NCI-H82 (cell line): ENCODE measurements at places on chromosomes 5 and 9.
A peak's percentile ranks its signal among the peaks of the same experiment; 100 is the strongest.

GRCh38 chr5:135386886-135387628 is 12.0 kb downstream of the MACROH2A1 start:
- no peak for DNase-seq

GRCh38 chr9:136916330-136917184 is 28.0 kb downstream of the FBXW5 start:
- no peak for DNase-seq

GRCh38 chr9:137470785-137471184 is 11.7 kb upstream of the NSMF start:
- DNase-seq: no peak

DNA sequence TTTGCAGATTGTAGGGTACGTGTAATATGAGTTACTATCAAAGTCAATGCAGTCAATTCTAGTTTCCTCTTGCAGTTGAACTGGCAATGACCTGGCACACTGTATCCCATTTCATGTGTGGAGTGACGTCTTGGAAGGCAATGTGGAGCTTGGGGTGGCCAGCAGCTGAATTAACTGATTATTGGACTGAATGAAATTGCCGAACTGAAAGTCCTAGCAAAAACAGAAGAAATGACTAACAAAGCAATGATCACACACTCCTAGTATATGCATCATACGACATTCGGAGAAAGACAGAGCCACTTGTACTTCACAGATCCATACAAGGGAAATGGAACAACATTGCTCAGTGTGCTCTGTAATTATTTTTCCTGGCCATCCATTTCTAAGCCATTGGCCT is 259.1 kb upstream of the DAPK1 start:
- DNase-seq: no peak

DNA sequence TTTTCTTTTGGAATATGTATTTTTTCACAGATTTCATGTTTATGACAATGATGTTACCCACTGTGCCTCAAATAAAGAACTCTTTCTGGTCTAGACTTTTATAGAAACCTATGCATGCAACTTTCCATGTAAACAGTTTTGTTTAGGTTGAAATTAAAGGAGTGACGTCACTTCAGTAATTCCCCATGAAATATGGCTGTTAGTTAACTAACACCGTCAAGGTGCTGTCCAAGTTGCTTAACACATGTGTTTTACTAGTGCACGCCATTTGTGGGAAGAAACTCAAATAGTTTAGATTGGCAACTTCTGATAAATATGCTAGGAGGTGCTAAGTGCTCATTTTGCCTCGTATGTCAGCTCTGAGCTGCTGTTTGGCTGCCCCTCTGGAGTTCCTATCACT is 102.2 kb downstream of the FBN2 start:
- no peak for DNase-seq

DNA sequence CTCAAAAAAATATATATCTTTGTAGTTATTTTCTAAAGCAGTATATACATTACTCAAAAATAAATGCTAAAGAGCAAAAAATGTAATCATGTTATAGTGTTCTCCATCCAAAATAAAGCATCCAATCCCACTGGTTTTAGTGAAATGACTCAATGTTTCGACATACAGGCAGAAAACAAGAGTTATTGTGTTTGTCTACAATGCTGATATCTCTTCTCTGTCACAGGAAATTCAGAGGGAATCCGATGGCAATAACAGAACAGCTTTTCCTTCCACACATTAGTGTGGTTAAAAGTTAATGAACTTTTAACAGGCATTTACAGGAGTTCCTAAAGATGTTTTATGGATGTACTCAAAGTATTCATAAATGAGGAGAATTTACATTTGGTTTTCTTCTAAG is 12.0 kb downstream of the TTC33 start:
- no peak for DNase-seq

DNA sequence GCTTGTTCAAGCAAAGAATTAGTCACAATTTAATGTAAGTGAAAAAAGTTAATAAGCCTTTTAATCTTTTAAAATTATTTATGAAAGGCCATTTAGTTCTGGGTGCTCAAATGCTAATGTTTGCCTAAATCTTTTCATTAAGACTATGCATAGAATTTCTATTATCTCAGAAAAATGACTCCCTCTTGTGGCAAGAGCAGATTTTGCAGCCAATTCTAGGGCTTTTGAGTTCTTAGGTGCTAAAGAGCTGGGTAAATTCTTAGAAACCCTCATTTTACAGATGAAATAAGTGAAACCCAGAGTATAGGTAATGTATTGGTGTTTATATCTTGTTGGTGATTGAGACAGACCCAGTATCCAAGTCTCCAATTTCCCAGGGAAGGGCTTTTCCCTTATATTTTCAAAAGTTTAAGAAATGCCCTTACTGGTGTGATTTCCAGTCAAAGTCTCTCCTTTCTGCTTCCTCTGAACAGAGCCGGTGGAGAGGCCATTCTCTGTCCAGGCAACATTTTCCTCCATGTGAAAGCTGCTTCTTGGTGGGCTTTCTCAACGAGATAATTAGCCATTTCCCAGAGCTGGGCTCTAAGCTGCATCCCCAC is 24.1 kb upstream of the PCSK5 start:
- DNase-seq: peak; percentile 75

GRCh38 chr5:11596185-11596584 is 308.1 kb downstream of the CTNND2 start:
- DNase-seq: no peak

GRCh38 chr5:87015901-87016300 is 251.8 kb upstream of the RASA1 start:
- no peak for DNase-seq

DNA sequence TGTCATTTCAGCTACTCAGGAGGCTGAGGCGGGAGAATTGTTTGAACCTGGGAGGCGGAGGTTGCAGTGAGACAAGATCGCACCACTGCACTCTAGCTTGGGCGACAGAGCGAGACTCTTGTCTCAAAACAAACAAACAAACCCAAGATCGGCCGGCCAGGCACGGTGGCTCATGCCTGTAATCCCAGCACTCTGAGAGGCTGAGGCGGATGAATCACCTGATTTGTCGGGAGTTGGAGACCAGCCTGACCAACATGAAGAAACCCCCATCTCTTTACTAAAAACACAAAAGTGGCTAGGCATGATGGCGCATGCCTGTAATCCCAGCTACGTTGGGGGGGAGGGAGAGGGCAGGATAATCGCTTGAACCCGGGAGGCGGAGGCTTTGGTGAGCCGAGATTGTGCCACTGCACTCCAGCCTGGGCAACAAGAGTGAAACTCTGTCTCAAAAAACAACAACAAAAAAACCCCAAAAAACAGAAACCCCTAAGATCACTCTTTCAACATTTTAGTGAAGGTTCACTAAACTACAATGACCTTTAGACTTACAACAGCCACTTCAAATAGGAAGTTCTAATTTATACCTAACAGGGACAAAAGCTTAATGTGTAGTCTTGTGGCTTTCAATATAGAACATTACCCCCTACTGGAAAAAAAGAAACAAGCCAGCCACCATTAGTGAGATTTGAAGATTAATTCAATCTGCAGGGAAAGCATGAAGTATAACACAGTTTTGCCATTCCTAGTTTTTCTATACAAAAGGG is 7.0 kb downstream of the HSPA9 start:
- no peak for DNase-seq

DNA sequence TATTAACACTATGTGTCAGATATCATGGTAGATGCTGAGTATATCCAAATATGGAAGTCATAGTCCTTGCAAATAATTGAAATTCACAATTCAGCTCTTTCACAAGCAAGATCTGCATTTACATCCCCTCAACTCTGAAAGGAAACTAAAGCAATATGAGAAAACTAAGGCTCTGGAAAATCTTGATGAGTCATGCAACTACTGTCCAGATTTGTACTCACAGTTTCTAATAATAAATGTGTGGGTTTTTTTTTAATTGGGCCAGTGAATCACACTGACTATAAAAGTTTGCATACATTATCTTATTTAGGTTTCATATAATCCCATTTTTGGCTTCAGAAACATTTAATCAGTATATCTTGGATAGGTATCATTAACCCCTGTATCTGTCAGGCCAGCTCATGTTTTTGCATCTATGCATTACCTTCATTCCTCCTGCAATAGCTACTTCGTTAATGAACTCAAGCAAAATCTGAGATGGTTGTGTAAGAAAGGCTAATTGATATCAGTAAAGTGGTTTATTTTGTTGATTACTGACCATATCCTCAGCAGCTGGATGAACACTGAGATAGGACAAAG is 58.7 kb upstream of the PRR16 start:
- DNase-seq: no peak

DNA sequence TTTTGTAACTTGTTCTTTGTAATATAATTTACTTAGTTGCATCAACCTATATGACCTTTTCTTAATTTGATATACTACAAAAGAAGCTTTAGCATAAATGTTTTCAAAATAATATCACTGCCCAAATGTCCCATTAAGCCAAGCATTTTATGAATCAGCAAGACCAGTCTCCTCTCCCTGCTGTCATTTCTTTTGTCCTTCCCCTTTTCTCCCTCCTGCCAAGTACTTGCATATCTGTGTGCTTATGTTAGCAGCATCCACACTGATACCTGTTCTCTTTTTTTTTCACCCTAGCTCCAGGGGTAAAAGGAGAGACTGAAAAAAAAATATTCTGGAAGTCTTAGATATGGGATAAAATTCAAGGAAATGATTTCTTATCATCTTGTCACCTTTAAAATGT is 69.7 kb downstream of the ZSWIM6 start:
- DNase-seq: no peak

DNA sequence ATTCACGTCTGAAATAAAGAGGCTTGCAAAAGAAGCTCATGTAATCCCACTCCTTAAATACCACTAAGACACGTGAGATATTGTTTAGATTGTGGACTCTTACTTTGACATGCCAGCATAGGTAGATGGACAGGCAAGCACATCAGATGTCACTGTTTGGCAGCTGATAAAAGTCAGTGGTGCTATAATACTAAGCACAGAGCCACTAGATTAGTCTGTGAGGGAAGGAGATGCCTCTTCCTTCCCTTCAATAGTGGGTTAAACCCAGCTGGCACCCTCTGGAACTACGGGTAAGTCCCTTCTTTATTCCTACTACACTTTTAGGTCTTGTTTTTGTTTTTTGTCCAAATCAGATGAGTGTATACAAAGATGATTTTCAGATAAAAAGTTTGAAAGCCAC is at the start of gene MYOT:
TSS of gene MYOT (plus strand) at position 197 of the 400 bp plus-strand sequence. CDS start 2,792 bp downstream, outside the sequence.
- peak; percentile 74 for DNase-seq

GRCh38 chr5:119312403-119312802 is 43.4 kb upstream of the TNFAIP8 start:
- no peak for DNase-seq

DNA sequence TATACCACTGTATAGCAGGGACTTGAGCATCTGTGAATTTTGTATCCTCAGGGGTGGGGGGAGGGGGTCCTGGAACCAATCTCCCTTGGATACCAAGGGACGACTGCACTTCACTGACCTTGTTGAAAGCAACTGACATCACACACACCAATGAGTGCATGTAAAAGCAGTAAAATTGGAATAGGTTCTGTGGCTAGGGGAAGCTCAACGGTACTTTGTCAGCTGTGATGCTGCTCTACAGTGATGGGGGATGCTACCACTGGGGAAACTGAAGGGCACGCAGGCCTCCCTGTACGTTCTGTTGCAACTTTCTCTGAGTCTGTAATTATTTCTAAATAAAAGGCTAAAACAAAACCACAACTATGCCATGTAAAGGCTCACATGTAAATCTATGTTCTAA is 47.0 kb upstream of the RETREG1 start:
- DNase-seq: no peak

DNA sequence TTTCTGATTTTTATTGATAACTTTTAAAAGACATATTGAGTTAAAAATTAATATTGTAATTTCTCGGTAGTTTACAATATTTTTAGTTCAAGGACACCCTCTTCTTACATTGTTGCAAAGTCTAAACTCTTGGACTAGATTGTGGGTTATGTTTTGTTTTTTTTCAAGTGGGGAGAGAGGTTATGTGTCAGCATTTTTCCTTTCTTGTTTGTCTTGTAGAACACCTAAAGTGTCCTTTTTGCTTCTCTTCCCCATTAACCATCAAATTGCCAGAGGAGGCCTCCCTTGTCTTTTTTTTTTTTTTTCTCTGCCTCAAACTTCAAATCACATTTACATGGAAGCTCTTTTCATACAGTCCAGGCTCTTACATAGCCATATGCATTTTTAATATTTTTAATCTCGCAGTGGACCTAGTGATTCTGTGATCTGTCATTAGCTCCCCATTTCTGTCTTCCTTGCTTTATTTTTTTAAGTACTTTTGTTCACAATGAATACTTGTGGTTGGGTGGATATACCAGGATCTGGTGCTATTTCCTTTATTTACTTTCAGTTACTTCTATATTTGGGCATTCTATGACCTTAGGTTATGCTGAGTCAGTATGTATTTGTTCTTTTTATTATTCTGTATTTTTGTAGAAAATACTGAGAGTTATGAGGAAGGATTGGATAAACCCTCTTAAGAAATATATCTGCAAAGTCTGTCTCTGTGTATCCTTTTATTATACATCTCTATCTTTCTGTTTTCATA is 2280.6 kb upstream of the ACO1 start:
- no peak for DNase-seq

DNA sequence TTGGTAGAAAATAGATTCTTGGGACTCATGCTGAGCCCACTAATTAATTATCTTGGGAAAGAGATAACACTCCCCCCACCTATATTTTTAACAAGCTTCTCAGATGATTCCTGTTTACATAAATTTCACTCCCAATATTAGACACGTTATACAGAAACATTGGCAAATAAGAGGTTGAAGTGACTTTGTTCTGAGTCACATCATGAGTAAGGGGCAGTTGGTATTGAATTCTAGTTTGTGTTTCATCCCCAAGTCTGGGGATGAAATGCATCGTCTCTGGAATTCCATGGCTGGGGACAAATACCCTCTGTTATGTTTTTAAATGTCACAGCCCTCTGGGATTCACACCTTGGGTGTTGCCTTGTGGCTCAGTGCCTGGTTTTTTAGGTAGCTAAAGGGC is 41.0 kb downstream of the BASP1 start:
- DNase-seq: no peak

- no peak for DNase-seq
These were observed 18.9 kb downstream of the PDE4D start for GRCh38 chr5:59874675-59875074.

DNA sequence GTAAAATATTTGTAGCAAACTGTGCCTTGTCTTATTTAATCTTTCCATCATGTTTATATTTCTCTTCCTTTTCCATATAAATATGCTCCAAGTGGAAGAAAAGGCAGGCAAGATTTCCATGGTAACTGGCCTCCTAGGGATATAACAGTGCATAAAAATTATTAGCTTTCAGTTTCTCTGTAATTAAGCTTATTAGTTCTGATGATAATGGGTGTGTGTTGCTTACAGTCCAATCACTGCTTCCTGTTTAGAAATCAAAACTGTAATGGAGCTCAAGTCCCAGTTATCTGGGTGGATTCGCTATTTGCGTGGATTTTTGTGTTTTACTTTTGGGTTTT is 213.0 kb downstream of the PJA2 start:
- no peak for DNase-seq

GRCh38 chr5:169657127-169657526 is 20.1 kb downstream of the DOCK2 start:
- DNase-seq: no peak
